ENCODE measurements at places on chromosomes 2 and 18.

- no peak for DNase-seq
Observed at GRCh38 chr2:142858961-142859360, 18.5 kb upstream of the KYNU start.

- DNase-seq, result no peak
Observed at GRCh38 chr18:58714259-58714658, 43.0 kb downstream of the MALT1 start.

DNA sequence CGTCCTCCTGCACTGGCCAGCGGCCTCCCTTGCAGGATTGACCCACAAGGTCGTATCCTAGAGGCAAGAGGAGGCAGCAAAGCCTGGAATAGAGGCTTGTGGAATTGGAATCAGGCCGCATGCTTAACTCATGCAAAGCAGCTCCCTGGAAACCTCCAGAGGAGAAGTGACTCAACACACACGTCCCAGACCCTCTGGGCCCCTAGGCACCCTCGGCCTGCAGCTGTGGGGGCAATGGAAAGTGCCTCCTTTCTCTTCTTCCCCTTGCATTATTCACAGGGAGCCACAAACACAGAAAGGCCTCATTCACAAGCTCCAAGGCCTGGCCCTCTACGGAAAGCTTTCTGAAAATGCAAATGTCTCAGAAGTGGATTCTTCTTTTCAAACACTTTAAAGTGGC lies 19.6 kb downstream of the SPATA3 start:
- DNase-seq, result no peak

GRCh38 chr2:46469700-46470099 lies 9.7 kb upstream of the TMEM247 start:
- no peak for DNase-seq

DNA sequence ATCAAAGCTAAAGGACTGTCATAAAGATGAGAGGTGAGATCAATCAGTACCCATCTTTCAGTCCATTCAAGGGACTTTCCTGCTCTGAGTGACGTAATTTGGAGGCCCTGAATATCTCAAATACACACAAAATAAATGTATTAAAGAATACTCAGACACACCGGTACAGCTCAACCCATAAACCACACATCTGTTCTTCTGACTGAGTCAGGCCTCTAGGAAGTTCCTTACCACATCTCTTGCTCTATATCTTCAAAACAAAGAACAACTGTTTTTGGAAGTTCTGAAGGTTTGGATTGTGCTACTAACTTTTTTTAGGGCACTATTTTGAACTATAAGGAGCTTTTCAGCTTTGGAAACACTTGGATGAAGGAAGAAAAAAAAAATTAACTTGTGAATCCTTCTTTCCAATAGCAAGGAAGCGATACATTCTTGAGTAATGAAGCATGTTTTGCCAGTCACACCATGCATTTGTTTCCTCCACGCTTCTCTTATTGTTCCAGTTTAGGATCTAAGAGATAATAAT lies 866.5 kb upstream of the VRK2 start:
- DNase-seq, result no peak

DNA sequence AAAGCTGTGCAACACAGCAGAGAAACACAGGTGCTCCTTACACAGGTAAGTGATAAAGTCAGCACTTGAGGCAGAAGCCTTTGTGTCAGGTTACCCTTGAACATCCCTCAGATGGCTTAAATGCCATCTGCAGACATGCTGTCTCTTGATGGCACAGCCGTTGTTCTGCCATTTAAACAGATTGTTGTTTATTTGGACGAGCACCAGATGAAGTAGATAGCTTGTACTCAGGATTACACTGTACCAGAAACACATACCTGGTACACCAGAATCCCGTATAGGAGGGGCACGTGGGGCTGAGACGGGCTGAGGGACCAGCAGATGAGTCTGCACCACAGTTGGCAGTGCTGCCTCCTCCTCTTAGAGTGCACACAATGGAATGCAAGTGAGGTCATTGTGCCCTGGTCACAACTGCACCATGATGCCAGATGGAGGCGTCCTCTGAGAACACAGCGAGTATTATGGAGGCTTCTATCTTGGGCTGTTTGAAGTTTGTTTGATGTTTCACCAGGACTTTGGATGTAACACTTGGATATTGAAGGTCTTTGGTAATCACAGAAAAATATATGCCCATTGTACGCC lies 143.0 kb downstream of the TANC1 start:
- DNase-seq, result no peak

- DNase-seq, result no peak
Observed at GRCh38 chr2:33033606-33034081, 86.9 kb downstream of the LTBP1 start.

DNA sequence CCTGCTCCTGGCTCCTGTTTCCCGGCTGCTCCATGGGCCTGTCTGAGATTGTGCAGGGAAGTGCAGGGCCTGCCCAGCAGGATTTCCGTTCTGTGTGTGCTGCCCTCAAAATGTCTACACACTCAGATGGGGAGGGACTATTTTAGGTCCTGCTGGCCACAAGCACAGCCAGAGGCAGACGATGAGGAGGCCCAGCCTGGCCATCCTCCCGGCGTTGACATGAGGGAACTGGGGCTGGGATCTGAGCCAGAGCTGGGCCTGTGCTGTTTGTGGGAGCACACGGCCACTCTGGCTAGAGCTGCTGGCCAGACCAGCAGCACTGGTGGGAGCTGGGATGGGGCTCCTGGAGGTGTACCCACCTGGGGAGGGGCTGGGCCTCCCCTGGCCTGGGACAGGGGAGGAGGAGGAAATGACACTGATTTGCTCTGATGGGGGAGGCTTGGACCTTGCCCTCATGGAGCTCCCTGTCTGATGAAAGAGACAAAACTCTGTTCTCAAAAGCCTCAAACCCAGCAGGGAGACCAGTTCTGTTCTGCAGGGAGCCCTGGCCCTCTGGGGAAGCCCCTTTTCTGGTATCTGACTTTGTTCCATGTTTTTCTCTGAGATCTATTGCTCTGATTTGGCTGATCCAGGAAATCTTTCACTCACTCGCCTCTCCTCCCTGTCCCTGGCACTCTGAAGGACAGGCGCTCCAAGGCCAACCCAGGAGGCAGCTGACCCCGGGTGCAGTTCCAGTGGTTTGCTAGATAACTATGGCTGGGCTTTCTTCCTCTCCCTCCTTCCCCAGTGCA lies 161.8 kb downstream of the DYSF start:
- DNase-seq, result no peak

GRCh38 chr2:201215963-201216362 lies 33.0 kb downstream of the CASP10 start:
- no peak for DNase-seq

- DNase-seq, result no peak
Observed at GRCh38 chr18:50659091-50660003, 99.5 kb downstream of the MAPK4 start.

DNA sequence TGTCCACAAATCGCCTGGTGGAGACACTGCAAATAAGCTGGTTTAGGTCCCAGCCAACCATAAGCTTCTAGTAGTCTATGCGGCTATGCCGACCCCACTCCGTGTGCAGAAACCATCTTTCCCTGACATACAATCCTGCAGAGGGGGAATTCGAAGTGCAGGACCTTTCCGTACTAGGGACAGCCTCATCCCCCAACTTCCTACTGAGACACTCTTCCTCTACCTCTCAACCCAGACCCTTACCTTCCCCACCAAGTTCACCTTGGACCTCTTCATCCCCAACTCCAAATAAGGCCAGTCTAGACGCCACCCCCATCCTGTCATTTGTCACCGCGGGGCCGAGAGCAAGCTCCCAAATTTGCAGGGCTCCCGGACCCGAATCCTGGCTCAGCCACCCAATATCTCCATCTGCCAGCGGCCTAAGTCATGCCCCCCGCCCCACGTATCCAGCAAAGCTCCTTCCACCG lies 496 bp downstream of the SUCLG1 start:
- no peak for DNase-seq

- no peak for DNase-seq
Observed at GRCh38 chr2:25009954-25010353, 31.9 kb upstream of the EFR3B start.

GRCh38 chr2:64937687-64938491 lies 51.3 kb upstream of the SLC1A4 start:
- DNase-seq, result no peak

- DNase-seq, result peak; percentile 60
Observed at GRCh38 chr18:22005191-22005841, 164.1 kb upstream of the GATA6 start.

DNA sequence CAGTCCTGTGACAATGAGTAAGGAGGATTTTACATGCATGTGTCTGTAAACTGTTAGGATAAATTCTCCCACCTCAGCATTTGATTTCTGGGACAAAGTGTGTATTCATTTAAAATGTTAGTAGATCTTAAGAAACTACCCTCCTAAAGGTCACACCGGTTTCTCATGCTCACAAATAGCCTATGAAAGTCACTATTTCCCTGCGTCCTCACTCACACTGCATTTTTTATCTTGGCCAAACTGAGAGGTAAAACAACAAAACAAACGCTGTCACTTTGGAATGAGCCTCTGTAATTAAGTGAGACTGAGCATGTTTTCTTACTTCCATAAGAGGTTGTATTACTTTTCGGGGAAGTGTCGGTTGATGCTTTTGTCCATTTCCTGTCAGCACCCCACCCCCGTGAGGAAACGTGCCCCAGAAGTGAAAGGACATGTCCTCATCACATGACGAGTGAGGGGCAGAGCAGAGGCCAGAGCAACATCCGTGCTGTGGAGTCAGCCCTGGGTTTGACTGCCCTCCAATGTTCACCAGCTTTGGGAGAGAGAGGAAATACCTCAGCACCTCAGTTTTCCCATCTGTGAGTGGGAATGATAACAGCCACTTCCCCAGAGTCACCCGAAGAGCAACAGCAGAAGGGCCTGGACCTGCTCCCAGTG lies 3.1 kb downstream of the GYPC start:
- DNase-seq, result no peak

- no peak for DNase-seq
Observed at GRCh38 chr2:205425102-205425501, 257.2 kb upstream of the NRP2 start.

GRCh38 chr18:9416563-9417072 lies 58.7 kb upstream of the RALBP1 start:
- no peak for DNase-seq

DNA sequence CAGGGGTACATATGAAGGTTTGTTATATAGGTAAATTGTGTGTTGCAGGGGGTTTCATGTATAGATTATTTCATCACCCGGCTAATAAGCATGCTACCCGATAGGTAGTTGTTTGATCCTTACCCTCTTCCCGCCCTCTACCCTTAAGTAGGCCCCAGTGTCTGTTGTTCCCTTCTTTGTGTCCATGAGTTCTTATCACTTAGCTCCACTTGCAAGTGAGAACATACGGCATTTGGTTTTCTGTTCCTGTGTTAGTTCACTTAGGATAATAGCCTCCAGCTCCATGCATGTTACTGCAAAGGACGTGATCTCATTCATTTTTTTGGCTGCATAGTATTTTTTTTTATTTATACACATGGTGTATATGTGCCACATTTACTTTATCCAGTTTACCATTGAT lies 34.2 kb upstream of the ELAC1 start:
- DNase-seq, result no peak

GRCh38 chr2:187138265-187138664 lies 289.3 kb upstream of the ZSWIM2 start:
- no peak for DNase-seq

- DNase-seq, result no peak
Observed at GRCh38 chr2:17962876-17963275, 84.4 kb downstream of the KCNS3 start.

GRCh38 chr18:505483-506122 lies 5.1 kb upstream of the COLEC12 start:
- DNase-seq, result no peak

DNA sequence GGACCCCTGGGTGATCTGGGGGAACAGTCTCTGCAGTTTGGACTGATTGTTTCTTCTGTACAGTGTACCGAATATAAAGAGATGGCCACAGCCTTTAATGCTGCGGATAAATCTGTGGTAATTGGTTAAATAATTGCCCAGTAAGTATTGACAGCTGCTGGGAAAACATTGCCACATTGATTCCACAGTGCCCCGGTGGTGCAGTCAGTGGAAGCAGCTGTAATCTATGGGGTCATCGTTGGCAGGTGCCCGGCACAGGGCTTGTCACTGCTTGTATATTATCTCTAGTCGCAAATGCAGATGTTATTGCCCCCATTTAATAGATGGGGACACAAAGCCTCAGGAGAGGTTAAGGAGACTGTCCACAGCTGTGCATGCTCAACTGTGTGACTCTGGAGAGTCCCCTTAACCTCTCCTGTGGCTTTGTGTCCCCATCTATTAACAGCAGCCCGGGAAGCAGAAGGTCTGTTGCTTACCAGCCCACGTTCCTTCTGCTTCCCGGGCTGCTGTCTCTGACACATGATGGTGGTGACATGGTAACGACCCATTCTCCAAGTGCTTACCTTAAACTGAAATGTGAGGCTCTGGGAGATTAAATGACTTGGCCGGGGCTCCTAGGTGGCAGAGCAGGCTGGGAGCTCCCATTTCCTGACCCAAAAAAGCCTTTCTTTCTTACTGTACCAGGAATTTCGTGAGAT lies 76.9 kb downstream of the NCK2 start:
- no peak for DNase-seq

GRCh38 chr18:58559427-58560186 lies 69.3 kb downstream of the ALPK2 start:
- no peak for DNase-seq

DNA sequence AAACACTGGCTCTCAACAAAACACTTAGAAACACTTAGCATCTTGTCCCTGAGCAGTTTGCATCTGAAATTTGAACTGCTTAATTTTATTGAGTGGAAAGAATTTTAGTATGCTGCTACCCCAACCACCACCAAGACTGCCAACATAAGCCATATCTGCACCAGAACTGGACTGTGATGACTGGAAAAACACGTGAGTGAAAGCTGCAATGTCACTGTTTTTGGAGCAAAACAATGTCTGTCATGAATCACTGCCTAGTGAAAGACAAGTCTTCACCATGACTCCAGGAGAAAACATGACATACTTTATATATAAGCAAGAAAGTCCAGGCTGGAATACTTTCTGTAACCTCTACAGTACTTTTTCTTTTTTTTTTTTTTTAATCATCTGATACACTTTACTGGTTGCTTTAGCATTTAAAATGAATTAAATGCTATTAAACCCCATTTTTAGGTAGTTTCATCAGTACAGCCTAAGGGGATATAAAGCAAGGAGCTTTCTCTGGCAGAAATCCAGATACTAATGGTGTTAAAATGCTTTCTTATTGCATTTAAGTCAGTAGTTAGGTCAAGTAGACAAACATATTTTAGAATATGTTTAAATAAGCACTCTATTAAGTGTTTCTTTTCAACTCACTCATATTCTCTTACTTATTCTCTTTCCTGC lies 2129.4 kb upstream of the PIK3C3 start:
- DNase-seq, result no peak

DNA sequence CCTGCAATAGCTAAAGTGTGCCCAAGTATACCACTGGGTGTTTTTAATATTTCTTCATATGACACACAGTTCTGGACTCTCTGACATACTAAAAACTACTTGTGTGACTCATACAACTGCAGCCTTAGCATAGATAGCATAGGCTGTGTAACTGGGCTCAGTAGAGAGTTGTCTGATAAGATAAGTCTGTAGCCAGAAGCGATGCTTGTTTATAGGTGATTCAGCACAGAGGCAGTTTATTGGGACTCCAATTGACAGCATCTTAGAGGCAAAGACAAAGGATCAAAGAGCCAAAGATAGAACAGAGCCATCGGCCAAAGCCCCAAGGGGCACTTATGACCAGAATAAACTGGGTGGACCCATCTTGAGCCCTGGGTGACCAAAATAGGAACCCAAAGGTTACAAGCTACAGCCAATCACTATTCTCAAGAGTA lies 42.3 kb downstream of the AAK1 start:
- DNase-seq, result no peak

GRCh38 chr2:14756981-14757657 lies 124.6 kb downstream of the LRATD1 start:
- DNase-seq, result no peak

GRCh38 chr2:8328217-8328616 lies 353.6 kb upstream of the ID2 start:
- no peak for DNase-seq
